ENCODE measurements at places on chromosomes 7 and 10.

DNA sequence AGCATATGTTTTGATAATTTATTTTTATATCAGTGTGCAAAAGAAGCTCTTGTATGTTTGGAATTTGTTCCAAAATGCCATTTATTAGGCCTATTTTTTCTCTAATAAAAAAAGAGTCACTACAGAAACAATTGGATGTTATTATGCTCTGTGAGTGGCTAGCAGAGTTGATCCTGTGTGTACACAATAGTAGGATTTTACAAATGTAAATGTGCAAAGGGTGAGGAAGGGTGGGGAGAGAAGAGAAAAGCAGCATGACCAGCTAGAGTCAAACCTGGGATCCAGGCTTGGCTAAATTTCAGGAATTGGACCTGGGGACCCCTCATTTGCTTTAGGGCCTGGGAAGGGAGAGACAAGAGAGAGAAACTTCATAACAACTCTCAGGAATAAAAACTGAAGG, 32.5 kb downstream of the SEMA3A start:
- DNase-seq: no peak

DNA sequence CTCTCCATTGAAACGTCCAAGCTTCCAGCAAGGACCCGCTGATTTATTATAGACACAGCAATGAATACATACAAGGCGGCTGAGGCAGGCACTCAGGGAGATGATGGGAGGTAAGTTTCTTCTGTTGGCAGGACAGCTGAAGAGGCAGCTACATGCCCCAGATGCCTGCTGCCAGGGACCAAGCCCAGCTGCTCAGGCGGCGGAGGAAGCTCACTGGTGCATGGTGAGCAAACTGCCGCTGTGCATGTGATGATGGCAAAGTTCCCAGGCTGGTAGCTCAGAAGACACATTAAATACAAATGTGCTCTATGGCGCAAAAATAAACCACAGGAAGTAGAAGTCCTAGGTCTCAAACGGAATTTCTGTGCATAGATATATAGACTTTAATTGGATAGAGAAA, 2.3 kb downstream of the DNTT start:
- DNase-seq: peak; percentile 70

GRCh38 chr10:109386921-109387320, 536.4 kb downstream of the XPNPEP1 start:
- DNase-seq: no peak

- DNase-seq: no peak
Observed at GRCh38 chr7:42035210-42035609, 201.8 kb downstream of the GLI3 start.

- DNase-seq: peak; percentile 73
Observed at GRCh38 chr10:96830511-96831199, 1.4 kb upstream of the LCOR start.

DNA sequence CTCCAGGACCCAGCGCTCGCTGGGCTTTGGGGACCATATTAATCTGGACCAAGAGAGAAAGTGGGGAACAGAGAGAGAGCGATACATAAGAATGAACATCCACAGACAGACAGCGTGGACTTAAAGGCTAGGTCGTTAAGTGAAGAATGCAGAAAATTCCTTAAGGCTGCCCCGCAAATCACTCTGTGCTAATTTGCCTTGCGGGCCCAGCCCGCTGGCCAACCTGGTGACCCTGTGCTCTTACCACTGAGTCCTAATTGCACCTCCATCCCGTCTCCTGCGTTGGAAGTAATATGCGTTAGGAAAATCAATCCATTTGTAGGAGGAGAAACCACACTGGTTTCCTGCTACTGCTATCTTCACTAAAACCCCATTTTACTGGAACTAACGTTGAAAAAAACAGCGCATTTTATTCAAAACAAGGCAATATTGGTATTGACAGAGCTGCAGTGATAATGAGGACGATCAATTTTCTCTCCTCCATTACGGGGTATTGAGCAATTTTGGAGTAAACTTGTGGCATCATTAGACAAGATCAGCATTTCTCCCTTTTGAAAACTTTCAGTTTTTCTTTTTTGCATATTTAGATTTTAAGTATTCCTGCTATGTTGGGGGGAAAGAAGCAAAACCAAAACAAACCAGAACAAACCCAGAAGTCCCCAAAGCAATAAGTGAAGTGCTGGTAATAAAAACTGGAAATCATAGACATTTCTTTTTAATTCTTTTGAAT, 85.2 kb downstream of the WDFY4 start:
- DNase-seq: no peak

DNA sequence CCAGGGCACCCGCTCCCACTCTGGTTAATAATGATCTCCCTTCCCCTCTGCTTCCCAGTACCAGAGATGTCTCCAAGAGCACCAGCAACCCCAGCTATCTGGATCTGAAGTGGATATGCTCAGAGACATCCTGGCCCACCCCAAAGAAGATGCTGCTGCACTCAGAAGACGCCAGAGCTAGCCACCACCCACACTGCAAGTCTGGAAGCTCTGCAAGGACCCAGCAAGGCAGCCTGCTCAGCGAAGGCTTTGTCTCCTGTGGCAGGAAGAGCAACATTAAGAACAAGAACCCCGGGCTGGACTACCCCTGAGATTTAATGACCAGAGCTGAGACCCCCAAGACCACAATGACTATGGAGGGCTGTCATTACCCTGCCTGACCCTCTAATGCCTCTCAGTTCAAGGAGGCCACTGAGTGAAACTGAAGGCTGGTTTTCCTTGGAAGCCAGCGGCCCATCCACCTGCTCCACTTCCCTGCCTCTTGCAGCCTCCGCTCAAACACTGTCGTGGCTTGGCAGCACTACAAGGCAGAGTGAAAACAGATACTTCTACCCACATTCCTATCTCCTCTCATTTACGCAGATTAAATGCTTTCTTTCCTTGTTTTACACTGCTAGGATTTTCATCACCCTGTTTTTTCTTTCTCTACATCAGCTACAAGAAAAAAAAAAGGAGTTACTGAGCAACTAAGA, 202.2 kb downstream of the SNX10 start:
- no peak for DNase-seq
